ENCODE measurements at places on chromosomes 7 and 10.

- DNase-seq = no peak
Observed at GRCh38 chr10:99521765-99522469, 10.8 kb upstream of the NKX2-3 start.

DNA sequence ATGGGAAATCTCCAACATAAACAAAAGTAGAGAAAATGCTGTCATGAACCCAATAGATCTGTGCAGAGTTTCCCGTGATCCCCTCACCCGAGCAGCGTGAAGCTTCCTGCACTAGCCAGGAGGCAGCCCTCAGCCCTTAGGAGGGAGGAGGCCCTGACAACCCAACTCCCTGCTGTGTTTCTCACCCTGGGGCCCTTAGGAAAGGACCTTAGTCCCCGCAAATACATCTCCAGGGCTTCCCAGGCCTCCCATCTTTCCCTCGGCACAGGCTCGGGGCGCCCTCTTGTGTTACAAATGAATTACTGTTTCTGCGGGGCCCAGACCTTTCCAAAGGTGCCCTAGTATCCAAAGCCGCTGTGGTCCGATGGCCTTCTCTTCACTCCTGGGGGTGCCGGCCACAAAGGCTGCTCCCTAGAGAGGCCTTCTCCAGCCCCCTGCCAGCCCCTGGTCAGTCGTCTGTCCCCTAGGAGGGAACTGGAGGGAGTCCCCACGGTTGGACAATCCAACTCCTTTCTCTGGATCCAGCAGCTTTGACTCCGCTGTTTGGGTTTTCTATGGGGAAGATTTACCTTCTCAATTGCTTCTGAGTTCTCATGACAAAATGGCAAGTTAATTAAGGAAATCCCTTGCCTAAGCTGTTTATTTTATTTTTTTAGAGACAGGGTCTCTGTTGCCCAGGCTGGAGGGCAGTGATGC lies 49.9 kb upstream of the SH2B2 start:
- peak; percentile 59 for DNase-seq

- no peak for DNase-seq
Observed at GRCh38 chr10:88082806-88083596, 219.6 kb downstream of the PTEN start.

DNA sequence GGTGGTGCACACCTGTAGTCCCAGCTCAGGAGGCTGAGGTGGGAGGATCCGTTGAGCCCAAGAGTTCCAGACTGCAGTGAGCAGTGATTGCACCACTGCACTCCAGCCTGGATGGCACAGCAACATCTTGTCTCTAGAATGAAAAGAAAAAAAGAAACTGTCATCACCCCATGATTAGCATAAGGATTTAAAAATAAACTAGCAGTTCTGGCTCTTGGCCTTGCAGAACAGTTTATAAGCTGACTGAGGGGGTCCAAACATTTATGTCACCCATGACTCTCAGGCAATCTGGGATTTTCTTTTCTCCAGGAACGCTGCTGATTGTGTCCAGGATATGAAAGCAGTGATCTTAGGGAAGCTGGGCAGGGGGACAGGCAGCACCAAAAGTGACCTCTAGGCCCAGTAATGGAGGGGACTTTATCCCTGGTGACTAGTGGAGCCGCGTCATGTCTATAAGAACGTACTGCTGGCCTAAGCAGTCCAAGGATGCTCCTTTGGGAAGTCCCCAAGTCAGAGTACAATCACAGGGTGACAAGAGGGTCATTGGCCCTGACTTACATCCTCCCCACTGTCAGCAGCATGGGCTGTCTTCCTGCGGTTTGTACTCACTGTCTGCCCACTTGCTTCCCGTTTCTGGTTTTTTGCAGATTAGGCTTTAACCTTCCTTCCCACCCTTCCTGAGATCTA lies 177.4 kb downstream of the ARHGAP12 start:
- DNase-seq = no peak

DNA sequence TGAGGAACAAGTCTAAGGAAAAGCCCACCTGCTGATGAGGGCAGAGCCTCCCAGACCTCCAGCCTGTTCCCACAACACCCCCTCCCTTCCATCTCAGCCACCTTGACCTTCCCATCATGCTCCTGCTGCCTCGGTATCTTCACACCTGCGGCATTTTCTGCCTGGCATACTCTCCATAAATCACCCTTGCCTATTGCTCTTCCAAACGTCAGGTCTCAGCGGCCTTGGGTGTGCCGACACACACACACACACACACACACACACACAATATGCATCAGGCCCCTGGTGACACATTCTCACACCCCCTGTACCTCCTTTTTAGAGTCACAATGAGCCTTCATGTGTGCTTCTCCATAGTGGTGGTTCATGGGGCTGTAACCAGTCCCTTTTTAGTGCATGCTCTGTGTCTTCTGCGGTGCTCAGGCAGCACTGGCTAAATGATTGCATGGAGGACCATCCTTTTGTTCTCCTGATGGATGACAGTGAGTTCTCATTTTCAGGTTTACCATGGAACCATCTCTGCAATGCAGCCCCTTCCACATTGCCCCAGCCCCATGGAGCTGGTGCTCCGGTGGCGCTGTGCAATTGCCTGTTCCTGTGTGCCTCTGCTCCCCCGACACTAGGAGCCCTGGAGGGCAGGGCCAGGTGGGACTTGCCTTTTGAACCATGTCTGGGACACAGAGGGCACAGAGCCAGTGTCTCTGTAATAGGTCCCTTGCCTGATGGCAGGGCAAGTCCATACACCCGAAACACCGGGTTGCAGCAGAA lies 4.5 kb downstream of the ADIRF start:
- DNase-seq = no peak

- DNase-seq = no peak
Observed at GRCh38 chr10:13690281-13690825, 103.6 kb downstream of the PRPF18 start.

DNA sequence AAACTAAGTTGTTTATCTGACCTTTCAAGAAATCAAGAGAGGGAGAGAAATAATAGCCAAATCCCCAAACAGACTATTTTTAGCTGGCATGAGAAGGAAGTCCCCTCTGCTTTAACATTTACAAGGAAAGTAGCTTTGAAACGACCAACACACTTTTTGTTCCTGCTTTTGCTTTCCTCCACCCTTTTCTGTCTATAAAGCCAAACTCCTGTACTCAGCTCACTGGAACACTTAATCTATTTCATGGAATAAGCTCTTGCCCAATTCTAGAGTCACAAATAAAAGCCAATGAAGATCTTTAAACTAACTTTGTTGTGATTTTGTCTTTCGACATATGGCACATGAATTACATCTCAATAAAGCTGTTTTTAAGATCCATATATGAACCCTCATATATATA lies 86.8 kb upstream of the CCDC71L start:
- DNase-seq = no peak

- DNase-seq = peak; percentile 55
Observed at GRCh38 chr7:142516038-142516501, 233.2 kb upstream of the PRSS1 start.

DNA sequence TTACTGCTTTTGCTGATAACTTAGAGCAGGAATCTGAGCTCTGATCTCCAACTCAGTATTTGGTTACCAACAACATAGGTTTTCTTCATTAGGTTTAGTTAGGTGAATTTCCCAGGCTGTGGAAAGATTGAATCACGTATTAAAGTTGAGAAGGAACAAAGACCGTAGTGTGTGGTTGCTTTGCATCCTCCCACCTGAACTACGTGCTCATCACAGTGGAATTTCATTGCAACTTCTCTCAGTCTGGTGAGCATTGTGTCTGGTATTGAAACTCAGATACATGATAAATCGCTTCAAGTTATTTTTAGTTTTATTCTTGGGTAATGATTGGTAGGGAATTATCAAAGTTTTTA lies 139.4 kb upstream of the AKR1E2 start:
- no peak for DNase-seq

- DNase-seq = no peak
Observed at GRCh38 chr10:103709341-103709920, 145.9 kb downstream of the SH3PXD2A start.

GRCh38 chr10:118543714-118544400 lies 51.6 kb downstream of the PRLHR start:
- DNase-seq = peak; percentile 51

GRCh38 chr10:132444877-132445351 lies 47.9 kb downstream of the PWWP2B start:
- DNase-seq = no peak

- DNase-seq = no peak
Observed at GRCh38 chr7:7868572-7868899, 100.1 kb upstream of the GLCCI1 start.

- no peak for DNase-seq
Observed at GRCh38 chr10:1369665-1370064, 313.5 kb downstream of the WDR37 start.

DNA sequence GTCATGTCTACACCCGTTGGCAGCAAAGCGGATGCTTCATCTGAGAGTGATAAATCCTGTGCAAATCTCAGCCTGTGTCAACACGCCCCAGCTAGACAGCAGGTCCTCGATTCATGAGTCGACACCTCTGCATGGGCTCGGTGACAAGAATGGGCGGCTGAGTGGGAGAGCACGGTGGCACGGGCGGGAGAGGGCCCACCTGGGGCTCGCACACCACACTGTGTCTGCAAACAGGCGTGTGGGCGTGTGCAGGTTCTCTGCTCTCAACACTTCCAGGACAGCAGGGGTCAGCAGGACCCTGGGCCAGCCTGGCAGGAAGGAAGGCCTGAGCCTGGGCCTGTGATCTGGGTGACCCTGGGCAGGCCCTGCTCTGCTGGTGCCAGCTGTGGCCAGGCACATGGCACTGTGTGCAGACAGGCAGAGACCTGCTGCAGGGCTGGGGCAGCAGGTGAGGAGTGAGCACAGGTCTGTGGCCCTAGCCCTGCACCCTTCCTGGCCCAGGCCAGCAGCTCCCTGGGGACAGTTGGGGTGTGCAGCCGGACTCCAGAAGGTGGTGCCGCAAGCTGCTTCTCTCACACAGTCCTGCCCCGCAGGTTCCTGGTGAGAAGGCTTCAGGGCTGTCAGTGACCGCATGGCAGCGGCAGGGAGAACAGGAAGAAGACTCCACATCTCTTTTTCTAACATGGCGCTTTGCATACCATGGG lies 216.4 kb downstream of the ELFN1 start:
- no peak for DNase-seq
